ENCODE measurements at places on chromosomes 7 and 10. TPM values are rescaled to one million over a fixed set of nuclear protein-coding genes. Genes with fewer than 3 reads are reported as not detected.

BMPER gene
- not detected for total RNA-seq

TRIM74 gene
- not detected for total RNA-seq

PRSS37 gene
- not detected for total RNA-seq

PILRA gene
- total RNA-seq = 25.8 TPM

CCDC6 gene
- 21.1 TPM for total RNA-seq

ABCA13 gene
- not detected for total RNA-seq

IGFBP3 gene
- total RNA-seq = 763 TPM

EFCAB10 gene
- total RNA-seq = not detected

CYP26A1 gene
- not detected for total RNA-seq

ACTL6B gene
- total RNA-seq = not detected

IGFBP1 gene
- not detected for total RNA-seq

PIP gene
- not detected for total RNA-seq

LIPN gene
- total RNA-seq = not detected

SRPK2 gene
- 26.2 TPM for total RNA-seq

GBX1 gene
- total RNA-seq = not detected

SAMD9L gene
- 3.3 TPM for total RNA-seq

CYP26C1 gene
- total RNA-seq = not detected

AQP1 gene
- total RNA-seq = 2,113 TPM

LBX1 gene
- total RNA-seq = not detected

NUTM2A gene
- total RNA-seq = 0.11 TPM

Data from ascending aorta (tissue), 2 donors.